ENCODE measurements at places on chromosomes 4 and X. TPM values are rescaled to one million over a fixed set of nuclear protein-coding genes. Genes with fewer than 3 reads are reported as not detected.
A peak's percentile ranks its signal among the peaks of the same experiment; 100 is the strongest.

DNA sequence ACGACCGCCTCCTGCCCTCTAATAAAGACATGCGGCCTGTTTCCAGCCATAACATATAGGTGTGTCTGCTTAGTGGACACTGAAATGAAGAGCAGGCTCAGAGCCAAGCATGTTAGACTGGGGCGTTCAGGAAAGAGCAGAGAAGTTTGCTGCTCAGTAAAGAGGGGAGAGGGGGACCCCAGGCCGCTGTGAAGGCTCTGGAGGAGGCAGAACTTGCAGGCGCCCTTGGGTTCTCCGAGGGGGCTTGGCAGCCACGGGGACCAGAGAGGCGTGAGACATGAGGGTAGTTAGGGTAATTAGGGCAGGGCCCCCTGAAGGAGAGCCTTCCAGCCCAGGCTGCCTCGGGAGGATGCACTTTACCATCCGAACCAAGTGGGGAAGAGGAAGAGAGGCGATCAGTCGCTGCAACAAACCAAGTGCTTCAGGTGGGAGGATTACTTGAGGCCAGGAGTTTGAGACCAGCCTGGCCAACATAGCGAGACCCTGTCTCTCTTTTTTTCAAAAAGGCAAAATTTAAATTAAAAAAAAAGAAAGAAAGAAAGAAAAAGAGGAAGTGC is 46.6 kb upstream of the CDKN2AIP start:
- H3K27me3 ChIP-seq = no peaks in the 10 kb centered on the region
- no peak for DNase-seq
- H3K4me1 ChIP-seq = peaks cover 18% of the 10 kb centered on the region
- peak overlapping the region; percentile 84 for H3K27ac ChIP-seq
- no peak overlapping the region for H3K4me3 ChIP-seq

DNA sequence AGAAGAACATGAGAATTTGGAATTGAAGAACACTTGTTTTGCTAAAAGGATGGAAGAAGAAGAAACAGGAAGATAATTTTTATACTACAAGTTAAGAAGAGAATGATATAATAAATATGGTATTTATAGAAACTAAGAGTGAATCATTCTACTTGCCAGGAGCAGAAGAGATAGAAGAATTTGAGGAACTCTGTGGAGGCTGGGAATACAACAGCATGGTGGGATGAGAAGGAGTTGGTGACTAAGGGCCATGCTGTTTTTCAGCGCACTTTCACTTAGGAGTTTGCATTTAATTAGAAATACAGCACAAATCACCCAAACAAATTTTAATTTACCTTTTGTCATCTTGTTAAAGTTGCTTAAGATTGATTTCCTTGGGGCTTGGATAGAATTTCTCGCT is 20.5 kb downstream of the HADH start:
- DNase-seq = no peak
- no peaks in the 10 kb centered on the region for H3K27me3 ChIP-seq
- H3K27ac ChIP-seq = no peak overlapping the region
- H3K36me3 ChIP-seq = peaks cover 15% of the 10 kb centered on the region
- H3K4me1 ChIP-seq = no peaks in the 10 kb centered on the region

DNA sequence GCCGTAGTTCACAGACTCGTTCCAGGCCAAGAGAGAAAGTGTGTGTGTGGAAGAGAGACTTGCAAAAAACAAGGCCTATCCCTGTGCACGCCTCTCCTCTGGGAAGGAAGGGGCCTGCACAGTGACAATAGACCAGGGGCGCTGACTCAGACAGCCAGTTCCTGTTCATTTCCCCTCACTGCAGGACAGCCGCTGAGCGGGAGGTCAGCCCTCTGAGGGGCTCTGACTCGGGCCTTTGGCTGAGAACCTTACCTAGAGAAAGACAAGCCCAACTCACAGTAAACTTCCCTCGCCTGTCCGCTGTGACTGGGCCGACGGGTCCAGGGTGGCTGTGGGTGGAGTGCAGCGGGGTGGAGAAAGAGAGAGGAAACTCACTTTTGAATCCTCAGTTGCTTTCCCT is 52.1 kb downstream of the RTL5 start:
- H3K36me3 ChIP-seq = no peaks in the 10 kb centered on the region
- peak; percentile 79 for DNase-seq
- H3K4me1 ChIP-seq = peaks cover 38% of the 10 kb centered on the region
- H3K27ac ChIP-seq = no peak overlapping the region

DNA sequence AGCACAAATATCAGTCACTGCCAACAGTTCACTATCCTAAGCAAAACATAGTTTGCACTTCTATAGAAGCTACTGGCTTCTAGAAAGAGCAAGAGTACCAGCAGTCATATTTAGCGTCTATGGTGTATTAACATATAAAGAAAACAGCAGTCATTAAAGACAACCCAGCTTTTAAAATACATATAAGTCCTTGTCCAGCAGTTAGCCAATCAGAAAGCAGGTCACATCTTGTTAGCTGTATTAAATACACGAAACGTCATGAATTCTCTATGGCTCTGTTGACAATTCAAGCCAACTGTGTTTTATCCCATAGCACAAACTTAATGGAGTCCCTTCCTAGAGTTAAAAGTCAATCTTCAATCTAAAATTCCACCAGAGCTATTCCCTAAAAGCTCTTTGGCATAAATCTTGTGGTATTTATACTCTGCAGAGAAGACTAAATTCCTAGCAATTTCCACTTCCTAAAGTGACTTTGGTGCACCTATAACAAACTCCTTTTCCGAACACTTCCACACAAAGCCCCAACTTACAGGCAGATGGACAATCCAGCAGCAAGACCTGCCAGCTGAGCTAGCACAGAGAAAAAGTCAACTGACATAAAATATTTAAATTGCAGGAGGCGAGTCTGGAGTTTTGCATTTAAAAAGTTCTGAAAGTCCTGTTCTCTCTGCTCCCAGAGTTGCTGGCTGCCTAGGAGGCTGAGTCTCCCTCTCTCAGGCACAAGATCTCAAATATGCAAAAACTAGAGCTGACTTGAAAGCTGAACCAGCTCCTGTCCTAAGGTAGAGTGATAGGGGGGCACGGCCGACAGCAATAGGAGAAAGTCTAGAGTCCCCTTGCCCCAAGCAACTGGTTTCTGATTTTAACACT is 1.3 kb downstream of the LDB2 start:
- H3K36me3 ChIP-seq = no peaks in the 10 kb centered on the region
- H3K4me1 ChIP-seq = peaks cover 34% of the 10 kb centered on the region
- H3K27me3 ChIP-seq = no peaks in the 10 kb centered on the region
- DNase-seq = no peak
- peak overlapping the region; percentile 81 for H3K27ac ChIP-seq

The CCSER1 gene
- total RNA-seq = 30.4 TPM

The CHIC1 gene
- 14.5 TPM for total RNA-seq

GRCh38 chr4:158811704-158812103 is 42.9 kb downstream of the FNIP2 start:
- no peak for DNase-seq
- H3K27me3 ChIP-seq = no peaks in the 10 kb centered on the region
- peak overlapping the region; percentile 28 for H3K27ac ChIP-seq
- H3K4me3 ChIP-seq = no peak overlapping the region
- H3K36me3 ChIP-seq = no peaks in the 10 kb centered on the region

- H3K4me1 ChIP-seq = no peaks in the 10 kb centered on the region
- H3K36me3 ChIP-seq = peaks cover 5% of the 10 kb centered on the region
- H3K4me3 ChIP-seq = no peak overlapping the region
- no peaks in the 10 kb centered on the region for H3K27me3 ChIP-seq
- no peak overlapping the region for H3K27ac ChIP-seq
Observed at GRCh38 chr4:8016527-8016926, 76.9 kb upstream of the AFAP1 start.

DNA sequence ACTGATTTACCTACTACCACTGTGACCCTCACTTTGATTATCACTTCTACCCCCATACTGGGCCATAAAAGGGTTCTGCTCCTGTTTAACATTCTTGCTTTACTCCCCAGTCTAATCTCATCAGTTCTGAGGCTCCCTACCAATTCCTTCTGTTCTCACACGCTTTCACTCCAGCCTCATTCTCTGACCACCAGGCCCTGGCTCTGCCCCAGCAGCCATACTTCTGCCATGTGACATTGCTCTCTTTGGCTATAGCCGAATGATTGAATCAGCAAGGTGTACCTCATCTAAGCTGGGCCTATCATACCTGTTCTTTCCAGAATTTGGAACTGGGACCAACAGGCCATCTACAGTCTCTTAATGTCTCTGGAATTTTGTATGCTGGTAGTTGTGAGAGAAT is 14.4 kb upstream of the ELF2 start:
- H3K4me3 ChIP-seq = no peak overlapping the region
- H3K27ac ChIP-seq = no peak overlapping the region
- no peaks in the 10 kb centered on the region for H3K36me3 ChIP-seq

- no peak overlapping the region for H3K4me3 ChIP-seq
- no peak for DNase-seq
- H3K27me3 ChIP-seq = no peaks in the 10 kb centered on the region
- no peaks in the 10 kb centered on the region for H3K4me1 ChIP-seq
- H3K27ac ChIP-seq = no peak overlapping the region
Observed at GRCh38 chr4:38574559-38575333, 89.3 kb upstream of the KLF3 start.

DNA sequence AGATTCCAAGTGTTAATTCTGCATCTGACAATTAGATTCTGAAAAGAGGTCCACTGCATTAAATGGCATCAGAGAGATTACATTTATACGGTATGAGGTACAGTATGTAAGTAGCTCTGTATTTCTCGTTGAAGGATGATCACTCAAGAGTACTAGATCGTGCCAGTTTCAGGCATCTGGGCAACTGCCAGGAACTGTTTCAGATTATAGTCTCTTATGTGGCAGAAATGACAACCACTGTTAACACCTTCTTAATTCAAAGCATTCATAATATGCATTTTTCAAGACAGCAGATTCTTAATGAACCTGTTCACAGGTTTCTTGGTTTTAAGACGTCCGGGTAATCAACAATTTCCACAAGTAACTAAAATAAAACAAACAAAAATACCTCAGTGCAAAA is 1.6 kb downstream of the ANKRD50 start:
- H3K36me3 ChIP-seq = no peaks in the 10 kb centered on the region
- peaks cover 8% of the 10 kb centered on the region for H3K4me1 ChIP-seq
- H3K27me3 ChIP-seq = no peaks in the 10 kb centered on the region
- H3K27ac ChIP-seq = no peak overlapping the region

DNA sequence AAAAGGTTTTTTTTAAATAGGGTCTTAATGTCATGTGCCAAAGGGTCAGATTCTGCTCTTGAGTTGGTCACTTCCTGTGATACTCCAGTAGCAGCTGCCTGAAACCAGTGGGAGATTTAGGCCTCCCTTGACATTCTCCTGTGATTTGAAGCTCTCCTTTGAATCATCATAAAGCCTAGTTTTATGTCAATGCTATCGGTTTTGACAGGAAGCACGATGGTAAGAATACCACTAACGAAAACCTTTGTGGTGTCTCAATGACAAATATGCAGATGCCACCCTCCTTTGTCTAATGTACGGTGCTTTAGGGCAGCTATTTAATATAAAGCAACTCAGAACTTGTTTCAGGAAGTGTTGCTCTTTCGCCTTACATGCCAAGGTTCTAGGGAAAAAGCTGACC is 44.2 kb downstream of the CCNI start:
- H3K36me3 ChIP-seq = peaks cover 94% of the 10 kb centered on the region
- DNase-seq = no peak
- peaks cover 10% of the 10 kb centered on the region for H3K4me1 ChIP-seq
- H3K27me3 ChIP-seq = no peaks in the 10 kb centered on the region
- H3K4me3 ChIP-seq = no peak overlapping the region
- H3K27ac ChIP-seq = no peak overlapping the region

The MAGEA9 gene
- total RNA-seq = not detected

GRCh38 chrX:112889400-112889799 is 48.8 kb upstream of the AMOT start:
- H3K4me1 ChIP-seq = no peaks in the 10 kb centered on the region
- no peaks in the 10 kb centered on the region for H3K27me3 ChIP-seq
- no peaks in the 10 kb centered on the region for H3K36me3 ChIP-seq
- no peak for DNase-seq
- no peak overlapping the region for H3K27ac ChIP-seq

GRCh38 chr4:74202062-74202586 is 44.2 kb downstream of the MTHFD2L start:
- H3K27ac ChIP-seq = no peak overlapping the region
- peaks cover 10% of the 10 kb centered on the region for H3K4me1 ChIP-seq
- DNase-seq = no peak
- no peak overlapping the region for H3K4me3 ChIP-seq
- peaks cover 13% of the 10 kb centered on the region for H3K36me3 ChIP-seq

The XKRX gene
- 1.6 TPM for total RNA-seq

GRCh38 chrX:132023896-132024386 is 839 bp downstream of the STK26 start:
- H3K4me1 ChIP-seq = peaks cover 24% of the 10 kb centered on the region
- H3K36me3 ChIP-seq = no peaks in the 10 kb centered on the region
- peak overlapping the region; percentile 87 for H3K27ac ChIP-seq
- DNase-seq = peak; percentile 87
- peaks cover 30% of the 10 kb centered on the region for H3K27me3 ChIP-seq

- no peak for DNase-seq
- H3K4me3 ChIP-seq = no peak overlapping the region
- no peaks in the 10 kb centered on the region for H3K36me3 ChIP-seq
- H3K27ac ChIP-seq = no peak overlapping the region
- H3K4me1 ChIP-seq = no peaks in the 10 kb centered on the region
Observed at GRCh38 chrX:45351478-45351877, 150.8 kb upstream of the DIPK2B start.

The DSPP gene
- total RNA-seq = not detected

The MFAP3L gene
- 3.8 TPM for total RNA-seq

- H3K4me1 ChIP-seq = no peaks in the 10 kb centered on the region
- no peak overlapping the region for H3K27ac ChIP-seq
- H3K4me3 ChIP-seq = no peak overlapping the region
- H3K27me3 ChIP-seq = no peaks in the 10 kb centered on the region
Observed at GRCh38 chr4:113442826-113443225, 318.7 kb downstream of the CAMK2D start.

The RENBP gene
- total RNA-seq = 92.7 TPM

DNA sequence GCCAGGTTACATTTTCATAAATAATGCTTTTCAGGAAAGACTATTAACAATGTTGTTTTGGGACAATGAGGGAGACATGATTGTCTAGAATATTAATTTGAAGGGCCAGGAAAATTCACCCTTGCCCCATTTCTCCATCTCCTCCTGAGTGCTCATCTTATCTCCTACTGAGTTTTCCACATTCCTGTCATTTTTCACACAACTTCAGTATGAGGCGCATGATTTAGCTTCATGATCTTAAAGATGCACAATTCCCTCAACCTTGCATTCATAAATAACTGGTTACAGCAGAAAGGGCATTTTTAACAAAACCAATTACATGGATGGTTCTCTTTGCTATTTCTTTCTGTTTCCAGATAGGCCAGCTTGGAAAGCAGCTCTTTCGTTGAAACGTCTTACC is 1699.2 kb upstream of the IGFBP7 start:
- no peak for DNase-seq
- no peak overlapping the region for H3K27ac ChIP-seq
- no peaks in the 10 kb centered on the region for H3K36me3 ChIP-seq
- H3K4me3 ChIP-seq = no peak overlapping the region

Data from spleen (tissue), 13 donors.